ENCODE measurements at places on chromosomes 11 and 22. TPM values are rescaled to one million over a fixed set of nuclear protein-coding genes. Genes with fewer than 3 reads are reported as not detected.

OR5B2 gene
- not detected for total RNA-seq

MRGPRX4 gene
- not detected for total RNA-seq

DNA sequence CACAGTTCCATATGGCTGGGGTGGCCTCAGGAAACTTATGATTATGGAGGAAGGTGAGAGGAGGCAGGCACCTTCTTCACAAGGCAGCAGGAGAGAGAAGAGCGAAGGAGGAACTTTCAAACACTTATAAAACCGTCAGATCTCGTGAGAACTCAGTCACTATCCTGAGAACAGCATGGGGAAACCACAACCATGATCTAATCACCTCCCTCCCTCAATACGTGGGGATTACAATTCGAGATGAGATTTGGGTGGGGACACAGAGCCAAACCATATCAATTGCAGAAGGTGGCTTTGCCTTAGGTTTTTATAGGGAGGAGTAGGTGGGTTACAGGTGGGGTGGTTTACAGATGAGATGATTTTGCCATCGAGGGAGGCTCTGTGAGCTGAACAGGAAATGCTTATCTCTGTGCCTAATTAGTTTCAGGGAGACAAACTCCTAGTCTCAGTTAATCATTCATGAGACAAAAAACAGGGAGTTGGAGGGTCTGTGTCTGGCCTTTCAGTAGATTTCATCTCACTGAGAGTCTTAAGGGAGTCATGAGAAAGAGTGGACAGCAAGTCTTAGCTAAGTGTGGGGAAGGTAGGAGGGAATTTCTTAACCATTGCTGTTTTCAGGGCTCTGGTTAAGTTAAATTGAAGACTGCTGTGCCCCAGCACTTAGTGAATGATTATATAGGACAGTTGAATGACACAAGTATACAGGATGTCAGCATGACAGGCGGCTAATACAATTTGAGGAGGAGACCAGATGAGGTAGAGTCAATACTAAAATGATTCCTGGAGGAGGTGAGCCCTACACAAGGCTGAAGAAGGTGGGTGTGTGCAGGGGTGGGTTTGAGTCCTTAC lies 47.7 kb downstream of the CWC15 start:
- no peak for DNase-seq

GTSE1 gene
- 24.2 TPM for total RNA-seq

- no peak for DNase-seq
These were observed 20.0 kb downstream of the MICAL2 start for GRCh38 chr11:12130180-12130980.

GRCh38 chr11:126361400-126361799 lies 5.9 kb downstream of the ST3GAL4 start:
- DNase-seq: no peak

EXPH5 gene
- 35.0 TPM for total RNA-seq

MPZL3 gene
- 7.4 TPM for total RNA-seq

GRCh38 chr22:19586922-19587684 lies 62.9 kb upstream of the CLDN5 start:
- DNase-seq: no peak

GRCh38 chr11:6202041-6202440 lies 3.0 kb downstream of the OR52W1 start:
- no peak for DNase-seq

DNA sequence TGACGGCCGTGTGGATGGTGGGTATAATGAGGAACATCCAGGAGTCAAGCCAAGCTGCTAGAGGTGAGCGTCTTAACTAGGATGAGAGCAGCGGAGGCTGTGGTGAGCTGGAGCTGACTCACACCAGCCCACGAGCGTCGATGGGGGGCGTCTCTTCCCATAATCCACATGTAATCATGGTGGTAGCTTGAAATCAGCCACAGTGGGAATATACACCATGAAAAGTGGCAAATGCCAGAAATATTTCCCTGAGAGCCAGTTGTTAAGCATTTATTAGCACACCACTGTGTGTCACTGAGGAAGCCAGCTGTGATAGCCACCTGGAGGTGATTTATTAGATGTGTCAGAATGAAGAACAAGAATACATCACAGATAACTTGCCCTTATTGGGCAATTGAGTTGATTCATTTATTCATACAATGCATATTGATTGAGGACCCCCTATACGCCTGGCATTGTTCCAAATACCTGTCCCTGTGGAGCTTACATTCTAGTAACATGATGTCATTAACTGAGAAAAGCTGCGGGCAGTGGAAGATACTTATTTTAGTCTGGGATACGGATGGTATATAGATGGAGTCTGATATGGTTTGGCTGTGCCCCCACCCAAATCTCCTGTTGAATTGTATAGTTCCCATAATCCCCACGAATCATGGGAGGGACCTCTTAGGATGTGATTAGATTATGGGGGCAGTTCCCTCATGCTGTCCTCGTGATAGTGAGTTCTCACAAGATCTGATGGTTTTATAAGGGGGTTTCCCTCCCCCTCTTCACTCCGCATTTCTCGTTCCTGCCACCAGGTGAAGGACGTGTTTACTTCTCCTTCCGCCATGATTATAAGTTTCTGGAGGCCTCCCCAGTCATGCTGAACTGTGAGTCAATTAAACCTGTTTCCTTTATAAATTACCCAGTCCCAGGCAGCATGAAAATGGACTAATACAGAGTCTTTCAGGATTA lies 473.4 kb downstream of the METTL15 start:
- DNase-seq: no peak

KDM4E gene
- total RNA-seq: not detected

Measured in progenitor cell of endocrine pancreas (in vitro differentiated cells).